Activated T-helper 17 cell treated with anti-CD3 and anti-CD28 coated beads, Interleukin-2, amount 50 U/mL, for 72 hours (primary cell): ENCODE measurements at places on chromosomes 12 and 14.

DNA sequence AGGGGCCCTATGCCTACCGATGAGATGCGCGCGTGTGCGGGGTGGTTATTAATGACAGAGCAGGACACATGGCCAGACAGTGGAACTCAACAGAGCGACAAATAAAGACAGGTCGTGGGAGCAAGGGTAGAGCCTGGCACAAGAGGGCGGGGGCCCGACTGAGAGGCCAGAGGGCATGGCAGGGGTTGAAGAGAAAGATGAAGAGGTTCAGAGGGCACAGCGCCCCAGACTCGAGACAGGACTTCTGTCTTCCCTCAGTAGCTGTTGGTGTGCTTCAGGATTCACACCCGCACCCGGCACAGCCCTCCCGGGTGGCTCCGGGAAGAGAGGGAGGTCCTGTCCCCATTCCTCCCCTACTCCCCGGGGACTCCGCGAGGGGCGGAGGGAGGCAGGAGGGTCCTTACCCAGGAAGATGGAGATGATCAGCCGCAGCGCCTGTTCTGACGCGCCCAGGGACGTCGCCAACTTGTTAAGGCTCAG, 366 bp downstream of the LPCAT3 start:
- ATAC-seq = peak; percentile 20

DNA sequence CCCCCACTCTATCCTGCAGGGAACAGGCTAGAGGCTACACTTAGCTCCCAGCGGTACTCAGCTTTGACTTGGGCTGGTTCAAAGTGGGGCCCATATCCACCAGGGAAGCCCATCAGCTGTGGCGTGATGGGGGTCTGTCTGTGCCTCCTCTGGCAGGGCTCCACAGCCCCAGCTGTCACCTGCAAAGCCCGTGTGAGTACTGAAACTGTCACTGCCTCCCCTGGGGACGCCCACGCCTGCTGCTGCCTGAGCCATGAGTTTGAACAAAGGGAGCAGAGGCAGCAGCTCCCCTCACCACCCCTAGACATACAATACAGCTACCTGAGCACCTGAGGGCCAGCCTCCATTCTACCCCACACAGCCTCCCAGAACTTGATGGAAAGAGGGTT, 5.0 kb downstream of the REM2 start:
- ATAC-seq = peak; percentile 10

DNA sequence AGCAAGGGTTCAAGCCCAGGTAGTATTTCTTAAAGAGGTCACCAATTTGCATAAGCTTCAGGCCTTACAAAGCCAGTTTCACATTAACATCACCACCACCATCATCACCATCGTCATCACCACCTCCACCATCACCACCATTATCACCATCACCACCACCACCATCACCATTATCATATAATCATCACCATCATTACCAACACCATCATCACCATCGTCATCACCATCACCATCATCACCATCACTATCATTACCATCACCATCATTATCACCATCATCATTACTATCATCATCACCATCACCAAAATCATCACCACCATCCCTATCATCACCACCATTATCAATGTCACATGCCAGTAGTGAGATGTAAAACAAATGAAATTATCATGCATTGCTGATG, 50.4 kb upstream of the RIMBP2 start:
- no peak for ATAC-seq

GRCh38 chr12:129681151-129681550, 222.7 kb downstream of the TMEM132D start:
- no peak for ATAC-seq

GRCh38 chr12:58804749-58805148, 115.6 kb downstream of the LRIG3 start:
- ATAC-seq = no peak

- ATAC-seq = no peak
Measured at GRCh38 chr12:62922539-62922938, 12.4 kb downstream of the PPM1H start.
